ENCODE measurements at places on chromosomes 11 and 22.

DNA sequence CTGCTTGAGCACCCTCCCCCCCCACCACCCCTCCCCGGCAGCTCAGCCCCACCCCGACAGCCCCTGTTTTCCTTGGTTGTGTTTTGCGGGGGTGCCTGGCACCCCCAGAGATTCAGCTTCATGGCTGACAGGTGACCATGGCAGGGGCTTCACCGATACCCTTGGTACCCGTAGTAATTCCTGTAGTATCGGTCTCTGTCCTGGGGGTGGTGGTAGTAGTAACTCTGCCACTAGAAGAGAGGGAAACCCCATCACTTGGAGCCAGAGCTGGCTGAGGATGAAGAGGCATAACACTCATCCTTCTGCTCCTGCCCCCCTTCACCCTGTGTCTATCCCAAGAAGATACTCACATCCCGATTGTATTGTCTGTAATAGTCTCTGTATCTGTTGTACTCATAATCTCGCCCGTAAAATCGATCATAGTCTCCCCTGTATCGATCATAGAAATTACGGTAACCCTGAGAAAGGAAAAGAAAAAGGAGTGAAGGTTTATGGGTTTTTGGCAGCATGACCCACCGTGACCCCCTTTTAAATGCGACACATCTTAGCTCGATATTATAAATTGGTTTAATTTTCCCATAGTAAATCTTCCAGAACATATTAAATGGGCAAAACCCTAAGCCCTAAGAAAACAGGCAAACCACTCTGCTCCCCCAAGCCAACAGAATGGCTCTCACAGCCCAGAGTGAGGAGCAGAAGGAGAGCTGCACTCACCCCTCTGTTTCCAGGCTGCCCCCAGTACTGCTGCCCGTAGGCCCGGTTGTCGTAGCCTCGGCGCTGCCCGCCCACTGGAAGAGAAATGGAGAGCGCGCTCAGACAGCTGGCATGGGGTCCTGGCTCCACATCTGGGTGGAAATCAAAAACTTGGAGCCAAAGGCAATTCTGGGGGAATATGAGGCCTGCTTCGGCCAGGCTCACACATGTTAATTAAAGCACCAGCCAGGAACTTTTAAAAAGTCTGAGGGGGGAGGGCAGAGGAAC is 8.0 kb downstream of the GNG3 start:
- no peak for DNase-seq

- no peak for DNase-seq
Measured at GRCh38 chr11:43871051-43871450, 9.6 kb upstream of the ALKBH3 start.

DNA sequence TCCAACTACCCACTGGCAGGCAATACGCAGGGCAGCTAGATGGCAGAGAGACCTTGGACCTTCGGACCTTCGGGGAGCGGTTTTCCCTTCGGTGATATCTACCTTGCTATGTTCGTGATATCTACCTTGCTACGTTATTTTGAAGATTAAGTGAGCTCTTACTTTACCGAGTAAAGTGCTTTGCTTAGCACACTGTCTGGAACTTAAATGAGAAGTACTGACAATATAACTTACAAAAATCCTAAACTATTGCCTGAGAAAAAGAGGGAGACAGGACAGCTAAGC is 1.0 kb upstream of the PRDM10 start:
- no peak for DNase-seq

- peak; percentile 38 for DNase-seq
Measured at GRCh38 chr22:19121631-19122142, 525 bp downstream of the DGCR2 start.

DNA sequence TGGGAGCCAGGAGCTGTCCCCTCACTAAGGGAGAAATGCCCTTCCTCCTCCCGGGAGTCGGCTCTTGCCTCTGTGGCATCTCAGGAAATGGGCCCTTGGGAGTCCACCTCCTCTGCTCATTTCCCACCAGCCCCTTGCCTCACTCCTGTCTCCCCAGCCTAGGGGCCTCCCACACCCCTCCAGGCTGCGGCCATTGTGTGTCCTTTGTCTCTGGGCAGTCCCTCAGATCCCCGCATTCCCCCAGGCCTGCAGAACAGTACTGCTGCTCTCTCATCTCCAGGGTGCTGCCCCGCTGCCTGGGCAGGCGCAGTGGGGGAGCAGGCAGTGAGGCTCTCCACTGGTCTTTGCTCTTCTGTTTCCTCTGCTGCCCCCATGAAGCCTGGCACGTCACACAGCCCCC is 25.0 kb downstream of the ADA2 start:
- DNase-seq = no peak

All from muscle of back (tissue), 13 donors.